ENCODE measurements at places on chromosomes 13 and 19.

DNA sequence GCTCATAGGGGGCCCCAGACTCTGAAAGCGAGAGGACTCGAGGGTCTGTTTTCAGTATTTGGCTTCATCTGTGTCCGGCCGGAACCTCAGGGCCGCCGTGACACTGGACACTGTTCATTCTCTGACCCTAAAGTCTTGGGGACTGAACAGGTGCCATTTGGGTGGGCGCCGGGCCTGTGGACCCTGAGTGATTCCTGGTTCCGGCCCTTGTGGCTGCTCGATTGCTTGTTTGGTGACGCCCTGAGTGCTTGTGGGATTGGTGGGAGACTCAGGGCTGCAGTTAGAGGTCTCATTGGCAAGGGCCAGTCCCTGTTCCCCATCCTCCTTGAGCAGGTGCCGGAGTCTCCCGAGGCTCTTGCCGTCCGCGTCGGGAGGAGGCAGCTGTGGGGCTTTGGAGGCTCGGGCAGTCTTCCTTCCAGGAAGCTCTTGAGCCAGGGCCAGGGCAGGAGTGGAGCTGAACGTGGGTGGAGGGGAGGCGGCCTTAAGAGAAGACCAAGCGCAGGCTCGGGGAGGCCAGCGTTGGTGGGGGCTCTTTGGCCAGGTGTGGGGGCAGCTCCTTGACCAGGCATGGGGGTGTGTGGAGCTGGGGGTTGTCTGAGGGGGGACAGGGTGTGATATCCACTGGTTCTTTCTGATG lies 4.7 kb downstream of the PTBP1 start:
- no peak for DNase-seq

DNA sequence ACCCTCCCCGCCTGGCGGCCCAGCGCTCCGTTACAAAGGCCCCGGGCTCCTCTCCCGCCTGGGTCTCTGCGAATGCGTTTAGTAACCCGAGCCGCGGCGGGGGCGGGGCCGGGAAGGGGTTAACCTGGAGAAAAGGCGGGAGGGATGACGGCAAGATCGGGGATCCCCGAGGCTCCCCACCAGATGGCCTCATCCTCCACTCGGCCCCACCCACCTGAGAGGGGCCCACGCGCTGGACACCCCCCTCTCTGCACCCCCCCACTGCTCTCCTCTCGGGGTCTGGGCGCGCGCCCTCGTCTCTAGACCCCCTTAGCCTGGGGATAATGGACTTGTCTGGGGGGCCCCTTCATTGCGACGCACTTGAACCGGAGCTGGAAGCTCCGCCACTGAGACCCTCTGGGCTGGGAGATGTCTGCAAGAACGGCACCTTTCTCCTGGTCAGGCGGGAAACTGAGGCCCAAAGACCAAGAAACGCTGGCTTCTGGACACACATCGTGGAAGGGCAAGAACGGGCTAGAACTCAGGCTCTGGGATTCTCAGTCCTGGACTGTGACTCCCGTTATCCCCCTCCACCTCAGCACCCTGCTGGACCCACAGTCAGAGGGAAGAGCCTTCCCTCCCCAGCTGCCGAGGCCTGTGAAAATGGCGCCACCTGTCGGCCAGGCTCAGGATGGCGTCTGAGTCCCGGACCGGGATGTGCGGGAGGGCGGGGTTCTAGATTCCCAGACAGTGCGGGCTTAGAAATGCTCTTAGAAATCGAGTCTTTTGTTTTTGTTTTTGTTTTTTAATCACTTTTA lies 2.9 kb upstream of the LTBP4 start:
- peak; percentile 94 for DNase-seq

DNA sequence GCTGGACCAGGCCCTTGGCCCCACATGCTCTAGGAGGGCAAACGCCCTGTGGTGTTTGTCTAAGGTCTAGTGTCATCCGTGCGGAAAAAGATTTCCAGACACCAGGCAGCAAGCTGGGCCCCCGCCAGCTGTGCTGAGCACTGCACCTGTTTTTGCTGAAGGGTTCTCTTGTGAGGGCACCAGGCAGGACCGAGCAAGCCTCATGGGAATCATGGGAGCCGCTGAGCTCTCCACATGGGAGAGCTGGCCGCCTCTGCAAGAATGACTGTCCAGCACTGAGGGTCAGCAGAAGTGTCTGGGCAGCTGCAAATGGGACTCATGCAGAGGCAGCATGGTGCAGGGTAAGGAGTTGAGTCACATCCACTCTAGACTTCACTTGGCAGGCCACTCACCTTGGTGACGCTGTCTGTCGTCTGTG lies 12.0 kb downstream of the B3GNT8 start:
- DNase-seq: no peak

DNA sequence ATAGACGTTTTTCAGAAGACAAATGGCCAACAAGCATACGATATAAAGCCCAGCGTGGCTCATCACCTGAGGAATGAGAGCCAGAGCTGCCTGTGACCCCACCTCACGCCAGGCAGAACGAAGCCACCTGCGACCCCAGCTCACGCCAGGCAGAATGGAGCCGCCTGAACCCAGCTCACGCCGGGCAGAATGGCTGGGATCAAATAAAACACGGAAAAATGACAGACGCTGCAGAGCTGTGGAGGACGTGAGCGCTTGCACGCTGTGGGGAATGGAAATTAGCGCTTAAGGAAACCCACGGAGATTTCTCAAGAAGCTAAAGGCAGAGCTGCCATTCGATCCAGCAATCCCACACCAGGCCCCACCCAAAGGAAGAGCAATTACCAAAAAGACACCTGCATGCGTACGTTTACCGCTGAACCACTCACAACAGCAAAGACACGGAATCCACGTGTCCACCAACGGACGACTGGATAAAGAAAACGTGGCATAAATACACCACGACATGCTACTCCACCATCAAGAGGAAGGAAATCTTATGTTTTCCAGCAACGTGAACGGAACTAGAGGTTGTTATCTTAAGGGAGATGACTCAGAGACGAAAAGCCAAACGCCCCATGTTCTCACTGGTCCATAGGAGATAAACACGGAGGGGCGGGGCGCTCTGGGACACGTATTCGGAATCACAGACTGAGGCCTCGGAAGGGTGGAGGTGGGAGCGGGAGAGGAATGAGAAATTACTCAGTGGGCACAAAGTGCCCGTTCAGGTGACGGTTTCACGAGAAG lies 30.7 kb upstream of the C13orf46 start:
- no peak for DNase-seq

GRCh38 chr19:50626011-50626410 lies 13.7 kb downstream of the SYT3 start:
- DNase-seq: no peak

- no peak for DNase-seq
These were observed 113.3 kb upstream of the KL start for GRCh38 chr13:32902874-32903273.

- no peak for DNase-seq
These were observed 67.0 kb upstream of the STARD13 start for GRCh38 chr13:33352526-33352925.

GRCh38 chr19:13155472-13156359 lies 5.5 kb downstream of the IER2 start:
- DNase-seq: peak; percentile 81

GRCh38 chr19:14119644-14120496 lies 2.3 kb upstream of the PRKACA start:
- no peak for DNase-seq

DNA sequence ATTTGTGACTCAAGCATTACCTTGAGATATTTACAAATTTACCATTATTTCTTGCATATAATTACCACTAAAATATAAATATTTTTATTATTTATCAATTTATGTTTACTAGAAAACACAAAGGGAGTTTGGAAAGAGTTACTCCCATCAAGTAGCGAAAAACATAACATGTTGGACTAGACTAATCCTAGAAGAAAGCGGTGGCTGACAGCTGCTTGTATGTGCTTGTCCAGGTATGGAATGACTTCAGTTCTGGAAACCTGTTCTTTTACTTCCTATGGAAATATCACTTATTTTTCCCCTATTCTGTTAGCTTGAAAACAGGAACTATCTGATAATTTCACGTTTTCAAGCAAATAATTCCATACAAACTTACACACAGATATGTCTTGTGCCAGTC lies 28.5 kb downstream of the SLITRK1 start:
- no peak for DNase-seq

DNA sequence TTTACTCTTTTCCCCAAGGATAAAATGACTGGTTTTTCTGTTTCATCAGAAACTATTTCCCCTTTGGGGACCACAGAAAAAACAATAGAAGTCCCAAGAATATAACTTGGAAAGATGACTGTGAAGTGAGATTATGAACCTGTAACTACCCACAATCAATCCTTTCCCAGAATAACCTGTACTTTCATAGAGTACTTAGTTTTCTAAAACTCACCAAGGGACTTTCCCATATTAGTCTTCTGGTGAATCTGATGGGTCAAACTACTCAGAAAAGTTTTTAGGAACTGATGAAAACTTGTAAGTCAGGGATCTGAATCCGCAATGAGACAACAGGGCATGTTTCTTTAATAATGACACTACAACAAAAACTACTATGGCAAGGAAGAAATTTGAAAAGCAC lies 62.6 kb downstream of the STK24 start:
- DNase-seq: no peak

DNA sequence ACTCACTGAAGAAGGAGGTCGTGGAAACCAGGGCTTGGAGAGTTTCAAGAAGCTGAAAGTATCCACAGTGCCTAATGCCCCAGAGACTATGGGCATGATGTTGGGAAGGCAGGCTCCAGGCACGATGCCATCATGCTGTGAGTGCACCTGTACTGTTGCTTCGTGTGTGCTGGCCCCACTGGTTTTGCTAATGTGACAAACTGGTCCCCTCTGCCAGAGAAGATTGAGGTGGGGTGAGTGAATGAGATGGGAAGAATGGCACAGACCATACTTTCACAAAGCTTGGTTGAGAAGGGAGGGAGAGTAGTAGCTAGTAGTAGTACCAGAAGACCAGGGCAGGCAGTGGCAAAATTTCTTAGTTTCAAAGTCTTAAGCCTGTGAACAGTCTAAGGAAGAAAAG lies 19.0 kb upstream of the POP4 start:
- no peak for DNase-seq

DNA sequence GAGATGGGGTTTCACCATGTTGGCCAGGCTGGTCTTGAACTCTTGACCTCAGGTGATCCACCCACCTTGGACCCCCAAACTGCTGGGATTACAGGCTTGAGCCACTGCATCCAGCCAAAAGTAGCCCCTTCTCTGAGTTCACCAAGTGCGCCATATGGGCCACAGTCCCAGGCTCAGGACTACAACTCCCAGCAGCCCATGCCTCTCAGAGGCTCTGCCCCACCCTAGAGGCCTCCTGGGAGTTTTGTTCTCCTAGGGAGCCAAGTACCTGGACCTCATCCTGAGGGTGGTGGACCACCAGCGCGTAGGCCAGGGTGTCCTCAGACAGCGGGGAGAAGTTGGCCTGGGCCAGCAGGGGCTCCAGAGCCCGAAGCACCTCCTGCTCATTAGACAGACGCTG lies 18.8 kb downstream of the TMEM143 start:
- DNase-seq: no peak

GRCh38 chr19:33344573-33344925 lies 29.0 kb upstream of the CEBPG start:
- no peak for DNase-seq

DNA sequence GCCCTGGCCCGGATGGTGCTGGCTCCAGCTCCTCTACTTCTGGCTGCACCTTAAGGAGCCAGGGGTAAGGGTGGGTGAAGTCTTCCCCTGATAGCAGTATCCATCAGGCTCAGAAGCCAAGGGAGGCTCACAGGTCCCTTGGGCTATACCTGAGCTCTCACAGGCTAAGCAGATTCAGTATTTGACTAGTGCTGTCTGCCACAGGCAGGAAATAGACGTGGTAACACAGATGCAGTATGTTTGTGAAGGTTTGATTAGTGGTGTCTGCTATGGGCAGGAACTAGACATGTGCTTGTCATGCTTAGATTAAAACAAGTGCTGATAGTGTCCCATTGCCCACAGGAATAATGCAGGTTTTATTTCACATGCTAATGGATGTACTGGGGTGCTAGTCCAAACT lies 4.0 kb downstream of the SYT5 start:
- DNase-seq: no peak

DNA sequence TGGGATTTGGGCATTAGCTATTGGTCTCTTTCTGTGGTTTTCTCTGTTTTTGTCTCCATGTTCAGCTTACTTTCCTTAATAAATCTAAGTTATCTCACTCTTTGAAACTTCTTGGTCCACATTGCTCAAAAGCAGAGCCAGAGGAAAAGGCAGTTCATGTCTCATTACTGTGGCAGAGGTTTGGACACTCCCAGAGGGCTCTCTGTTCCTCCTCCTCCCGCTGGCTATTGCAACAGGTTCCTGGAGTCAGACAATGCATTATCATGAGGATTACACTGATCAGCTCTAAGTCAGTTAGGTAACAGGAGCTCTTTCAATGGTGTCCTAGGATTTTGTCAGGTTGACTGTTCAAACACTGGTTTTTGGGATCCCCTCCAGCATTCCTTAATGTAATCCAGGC lies 298.8 kb downstream of the NDFIP2 start:
- no peak for DNase-seq

DNA sequence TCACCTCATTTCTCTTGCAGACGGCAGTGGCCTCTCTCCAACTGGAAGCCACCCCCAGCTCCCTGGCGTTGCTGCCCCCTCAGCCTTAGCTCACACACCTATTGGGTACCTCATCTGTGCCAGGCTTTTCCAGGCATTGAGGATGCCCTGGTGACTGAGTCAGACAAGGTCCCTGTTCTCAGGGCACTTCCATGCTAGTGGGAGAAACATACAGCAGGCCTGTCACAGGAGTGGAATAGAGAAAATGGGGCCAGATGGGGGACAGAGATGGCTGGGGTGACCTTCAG lies 33.9 kb downstream of the CAPN12 start:
- no peak for DNase-seq

GRCh38 chr19:28535352-28535775 lies 677.6 kb downstream of the UQCRFS1 start:
- DNase-seq: no peak

- DNase-seq: no peak
These were observed 21.2 kb downstream of the RCBTB2 start for GRCh38 chr13:48511621-48512230.

GRCh38 chr13:39663958-39664357 lies 8.5 kb downstream of the COG6 start:
- no peak for DNase-seq

GRCh38 chr13:75530549-75530961 lies 7.1 kb downstream of the COMMD6 start:
- no peak for DNase-seq

- DNase-seq: no peak
These were observed 389.5 kb downstream of the UQCRFS1 start for GRCh38 chr19:28823338-28823961.

GRCh38 chr13:30730526-30730925 lies 4.8 kb upstream of the ALOX5AP start:
- DNase-seq: no peak

GRCh38 chr13:30465343-30465592 lies 468 bp downstream of the HMGB1 start:
- no peak for DNase-seq

DNA sequence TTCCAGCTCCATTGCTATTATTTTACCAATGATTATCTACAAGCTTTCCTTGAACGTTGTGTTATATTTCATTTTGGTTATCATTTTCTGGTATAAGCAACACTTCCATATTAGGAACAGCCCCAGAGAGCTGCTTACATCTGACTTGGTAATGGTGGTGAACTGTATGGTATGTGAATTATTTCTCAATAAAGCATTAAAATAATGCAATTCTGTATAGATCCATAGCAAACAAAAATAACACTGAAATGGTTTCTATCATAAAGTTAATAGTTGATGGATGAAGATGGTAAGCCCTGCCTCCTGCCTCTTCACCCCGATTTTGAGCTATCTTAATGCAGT lies 27.5 kb downstream of the GGACT start:
- DNase-seq: no peak

- DNase-seq: no peak
These were observed 9.7 kb downstream of the FBXL12 start for GRCh38 chr19:9808855-9809824.

Measured in right kidney (tissue), 9 donors.